ENCODE measurements at places on chromosomes 7 and 10.
A peak's percentile ranks its signal among the peaks of the same experiment; 100 is the strongest.

DNA sequence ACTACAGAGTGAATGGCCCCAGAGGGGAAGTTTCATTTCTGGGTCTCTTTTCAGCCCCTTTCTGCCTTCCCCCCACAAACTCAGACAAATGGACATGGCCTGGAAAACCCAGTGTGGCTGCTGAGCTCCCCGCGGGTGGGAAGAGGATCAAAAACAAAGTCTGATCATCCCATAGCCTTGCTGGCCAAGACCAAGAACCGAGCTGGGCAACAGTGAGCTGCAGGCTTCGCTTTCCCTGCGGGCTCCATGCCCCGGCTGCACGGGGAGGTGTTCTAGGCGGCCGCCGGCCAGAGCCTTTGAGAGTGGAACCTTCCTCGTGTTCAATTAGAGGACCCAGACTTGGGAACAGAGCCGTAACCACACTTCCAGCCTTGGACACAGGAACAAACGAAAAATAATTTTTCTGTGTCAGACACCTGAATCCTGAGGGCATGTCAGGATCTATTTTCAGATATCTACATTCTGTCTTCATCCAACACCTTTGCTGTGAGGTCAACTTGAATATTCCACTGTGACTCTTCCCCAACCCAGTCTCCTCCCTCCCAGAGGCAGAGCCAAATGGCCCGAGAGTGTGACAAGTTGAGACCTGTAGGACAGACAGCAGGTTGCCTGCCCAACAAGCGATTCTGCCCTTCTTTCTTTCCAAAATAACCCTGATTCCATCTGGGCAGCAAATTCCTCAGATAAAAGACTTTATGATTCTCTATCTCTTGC is 26.0 kb downstream of the WDR86 start:
- DNase-seq: no peak

DNA sequence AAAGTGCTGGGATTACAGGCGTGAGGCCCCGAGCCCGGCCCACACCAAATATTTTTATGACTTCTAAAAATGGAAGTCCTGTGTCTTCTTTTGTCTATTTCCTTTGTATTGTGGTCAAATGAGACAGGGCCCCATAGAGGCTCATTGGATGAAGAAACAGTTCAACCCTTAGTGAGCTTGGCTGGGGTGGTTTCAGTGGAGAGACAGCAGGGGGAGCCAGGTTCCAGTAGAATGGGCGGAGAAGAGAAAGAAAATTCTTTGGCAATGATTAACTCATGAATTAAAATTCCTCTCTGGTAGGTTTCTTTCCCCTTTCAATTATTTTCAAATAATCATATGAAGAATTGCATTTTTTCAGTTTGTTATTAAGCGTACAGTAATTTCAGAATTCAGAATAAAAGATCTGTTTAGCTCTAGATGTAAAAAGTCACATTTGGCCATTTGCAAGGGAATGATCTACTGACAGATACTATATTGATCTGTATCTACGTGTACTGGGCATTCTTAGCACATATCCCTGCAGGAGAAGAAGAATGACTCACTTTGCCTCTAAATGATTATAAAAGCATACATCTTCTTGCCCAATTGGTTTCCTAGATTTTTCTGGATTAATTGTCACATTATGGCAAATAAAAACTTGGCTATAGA is 43.2 kb downstream of the PNLIPRP3 start:
- DNase-seq: peak; percentile 40

DNA sequence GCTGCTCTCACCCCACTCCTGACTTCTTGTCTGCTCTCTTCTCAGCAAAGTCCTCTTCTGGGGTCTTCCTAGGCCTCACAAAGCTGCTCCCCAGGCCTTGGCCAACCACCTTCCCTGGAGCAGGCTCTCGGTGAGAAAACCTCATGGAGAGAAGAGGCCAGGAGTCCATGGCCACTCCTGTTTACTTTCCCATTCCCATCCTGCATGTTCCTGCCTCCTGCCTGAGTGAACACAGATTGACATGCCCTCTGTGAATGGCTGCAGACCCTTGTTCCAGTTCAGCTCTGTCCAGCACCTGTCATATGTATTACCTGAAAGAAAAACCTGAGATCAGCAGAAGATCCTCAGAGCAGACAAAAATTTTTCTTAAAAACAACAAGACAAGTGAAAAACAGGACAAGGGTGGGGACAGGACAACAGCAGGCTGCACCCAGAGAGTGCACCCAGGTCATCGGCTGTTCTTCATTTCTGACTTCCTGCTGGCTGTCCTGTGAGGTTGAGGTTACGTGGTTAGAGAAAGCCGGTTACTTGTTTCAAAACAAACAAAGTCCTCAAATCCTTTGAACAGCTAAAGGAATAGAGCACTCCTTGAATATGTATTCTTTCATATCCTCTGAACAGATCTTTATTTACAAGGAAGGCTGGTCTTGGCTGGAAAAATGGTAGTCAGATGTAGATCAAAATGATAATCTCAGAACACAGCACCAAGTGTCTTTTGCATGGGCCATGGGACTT is 34.0 kb upstream of the DLD start:
- no peak for DNase-seq

DNA sequence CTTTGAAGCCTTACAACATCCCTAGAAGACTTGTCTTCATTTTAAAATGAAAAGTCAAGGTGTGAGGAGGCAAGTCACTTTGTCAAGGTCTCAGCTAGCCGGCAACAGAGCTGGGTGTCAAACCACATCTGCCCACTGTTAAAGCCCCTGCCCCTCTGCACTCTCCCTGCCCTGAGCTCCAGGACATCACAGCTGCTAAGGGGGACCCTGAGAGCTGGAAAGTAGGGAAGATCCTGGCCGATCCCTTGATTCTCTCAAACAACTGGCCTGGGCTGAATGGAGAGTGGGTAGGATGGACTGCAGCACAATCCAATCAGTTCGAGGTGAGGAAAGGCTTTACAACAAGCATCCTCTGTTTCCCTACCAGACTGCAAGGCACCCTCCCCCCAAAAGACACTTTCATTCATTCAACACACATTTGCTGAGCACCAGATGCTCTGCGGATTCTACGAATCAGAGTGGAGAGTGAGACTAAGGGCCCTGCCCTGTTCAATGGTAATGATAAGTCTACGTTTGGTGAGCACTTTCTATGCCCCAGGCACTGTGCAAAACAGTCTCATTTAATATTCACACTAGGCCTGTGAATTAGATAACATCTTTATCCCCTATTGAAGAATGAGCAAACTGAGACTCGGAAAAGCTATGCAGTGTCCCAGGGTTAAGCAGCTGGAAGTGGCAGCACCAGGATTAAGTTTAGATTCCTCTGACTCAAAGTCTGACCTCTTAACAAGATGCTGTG is 148.1 kb downstream of the HERPUD2 start:
- no peak for DNase-seq

GRCh38 chr7:35624299-35625186 is 70.4 kb downstream of the HERPUD2 start:
- peak; percentile 50 for DNase-seq

- no peak for DNase-seq
These were observed 96.9 kb downstream of the IQUB start for GRCh38 chr7:123437447-123437995.

DNA sequence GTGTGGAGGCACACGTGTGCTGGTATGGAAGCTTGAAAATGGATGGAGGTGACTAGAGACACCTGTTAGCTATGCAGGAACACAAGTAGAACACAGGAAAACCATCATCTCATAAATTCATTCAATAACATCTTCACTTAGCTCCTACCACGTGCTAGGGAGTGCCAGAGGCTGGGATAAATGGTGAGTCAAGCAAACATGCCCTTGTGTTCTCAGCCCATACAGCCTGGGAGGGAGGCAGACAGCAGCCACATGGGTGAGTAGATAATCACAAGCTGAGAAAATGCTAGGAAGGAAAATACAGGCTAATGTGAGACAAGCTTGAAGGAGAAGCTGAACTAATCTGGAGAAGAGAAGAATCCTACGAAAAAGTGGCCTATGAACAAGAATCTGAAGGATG is 468.0 kb upstream of the ZMIZ1 start:
- no peak for DNase-seq

- DNase-seq: no peak
These were observed 338.9 kb downstream of the WDR37 start for GRCh38 chr10:1395025-1395480.

GRCh38 chr10:35705051-35705450 is 63.0 kb upstream of the FZD8 start:
- DNase-seq: no peak

GRCh38 chr10:130300608-130301020 is 164.4 kb downstream of the GLRX3 start:
- no peak for DNase-seq

DNA sequence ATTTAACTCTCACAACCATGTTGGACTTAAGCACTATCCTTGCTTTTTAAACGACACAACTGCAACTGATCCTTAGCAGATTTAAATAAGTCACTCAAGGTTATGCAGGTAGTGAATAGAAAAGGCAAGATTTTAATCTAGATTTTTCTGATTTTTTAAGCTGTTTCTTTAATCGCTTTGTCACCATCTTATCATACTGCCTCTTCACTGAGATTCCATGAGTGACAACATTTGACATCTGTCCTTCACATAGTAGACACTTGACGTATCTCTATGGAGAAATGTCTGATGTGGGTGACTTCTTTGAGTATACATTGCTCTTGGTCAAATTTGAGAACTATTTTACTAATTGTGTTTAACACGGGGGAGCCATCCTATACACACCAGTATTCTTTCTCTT is 839.7 kb downstream of the GATA3 start:
- no peak for DNase-seq

- DNase-seq: no peak
These were observed 10.3 kb downstream of the ZNF775 start for GRCh38 chr7:150389532-150389816.

- DNase-seq: peak; percentile 50
These were observed 9.6 kb upstream of the C10orf105 start for GRCh38 chr10:71729161-71729636.

GRCh38 chr7:25408012-25408687 is 179.9 kb upstream of the NPVF start:
- no peak for DNase-seq

DNA sequence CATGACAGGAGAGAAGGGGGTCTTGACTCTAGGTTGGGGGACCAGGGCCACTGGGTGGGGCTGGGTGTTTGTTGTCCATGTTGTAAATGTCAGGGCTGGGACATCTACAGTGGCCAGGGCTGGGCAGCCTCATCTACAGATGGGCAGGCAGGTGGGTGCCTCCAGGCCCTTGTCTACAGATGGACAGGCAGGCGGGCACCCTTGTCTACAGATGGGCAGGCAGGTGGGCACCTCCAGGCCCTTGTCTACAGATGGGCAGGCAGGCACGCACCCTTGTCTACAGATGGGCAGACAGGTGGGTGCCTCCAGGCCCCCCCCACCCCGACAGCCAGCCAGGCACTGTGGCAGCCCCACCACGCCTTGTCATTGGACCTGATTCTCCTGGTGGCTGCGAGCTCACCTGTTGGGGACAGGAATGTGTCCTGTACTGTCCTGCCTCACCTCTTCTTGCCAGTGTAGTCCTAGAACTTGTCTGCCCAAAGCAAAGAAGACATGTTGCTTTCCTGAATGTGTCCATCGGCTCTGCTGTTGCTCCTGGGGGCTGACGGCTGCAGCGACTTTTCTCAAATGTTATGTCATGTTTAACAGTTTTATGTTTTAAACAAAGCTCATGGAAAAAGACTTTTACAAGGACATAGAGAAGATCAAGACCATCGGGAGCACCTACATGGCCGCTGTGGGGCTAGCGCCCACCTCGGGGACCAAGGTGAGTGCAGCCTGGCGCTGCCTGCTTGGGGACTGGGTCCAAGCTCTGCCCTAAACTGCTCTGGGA is 129.9 kb downstream of the ADCY1 start:
- no peak for DNase-seq

DNA sequence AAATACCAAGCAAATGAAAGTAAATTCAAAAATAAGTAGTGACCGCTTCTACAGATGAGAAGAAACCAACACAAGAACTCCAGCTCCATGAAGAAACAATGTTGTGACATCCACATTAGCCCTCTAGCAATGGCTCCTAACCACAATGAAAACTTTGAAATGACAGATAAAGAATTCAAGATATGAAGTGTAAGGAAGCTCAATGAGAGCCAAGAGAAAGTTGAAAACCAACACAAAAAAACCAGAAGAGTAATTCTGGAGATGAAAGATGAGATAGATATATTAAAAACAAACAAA is 68.2 kb upstream of the DDC start:
- no peak for DNase-seq

DNA sequence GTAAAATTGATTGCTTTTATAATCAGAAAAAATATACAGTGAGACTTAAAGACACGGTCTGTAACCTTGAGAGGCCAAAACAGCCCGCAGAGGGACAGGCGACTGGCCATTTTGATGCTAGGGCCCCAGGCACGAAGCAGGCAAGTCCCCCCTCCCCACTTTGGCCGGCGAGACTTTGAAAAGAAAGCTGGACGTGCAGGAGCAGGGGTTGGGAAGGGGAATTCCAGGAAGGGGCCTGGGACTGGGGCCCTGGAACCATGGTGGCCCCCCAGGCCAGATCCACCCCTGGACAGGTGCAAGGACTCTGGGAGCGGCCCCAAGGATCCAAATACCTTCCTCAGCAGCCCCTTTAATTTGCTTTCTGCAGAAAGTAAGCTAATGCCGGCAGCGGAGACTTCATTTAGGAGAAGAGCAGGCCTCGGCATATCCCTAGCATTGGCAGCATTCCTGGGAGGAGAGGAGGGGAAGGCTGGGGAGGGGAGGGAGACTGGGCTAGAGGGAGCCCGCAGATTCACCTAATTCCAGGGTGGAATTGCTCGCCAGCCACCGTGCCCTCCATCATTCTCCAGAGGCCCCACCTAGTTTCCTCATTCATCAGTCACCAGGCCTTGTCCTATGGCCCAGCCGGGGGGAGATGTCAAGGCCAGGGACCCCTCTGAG is 24.9 kb upstream of the TNRC18 start:
- no peak for DNase-seq

DNA sequence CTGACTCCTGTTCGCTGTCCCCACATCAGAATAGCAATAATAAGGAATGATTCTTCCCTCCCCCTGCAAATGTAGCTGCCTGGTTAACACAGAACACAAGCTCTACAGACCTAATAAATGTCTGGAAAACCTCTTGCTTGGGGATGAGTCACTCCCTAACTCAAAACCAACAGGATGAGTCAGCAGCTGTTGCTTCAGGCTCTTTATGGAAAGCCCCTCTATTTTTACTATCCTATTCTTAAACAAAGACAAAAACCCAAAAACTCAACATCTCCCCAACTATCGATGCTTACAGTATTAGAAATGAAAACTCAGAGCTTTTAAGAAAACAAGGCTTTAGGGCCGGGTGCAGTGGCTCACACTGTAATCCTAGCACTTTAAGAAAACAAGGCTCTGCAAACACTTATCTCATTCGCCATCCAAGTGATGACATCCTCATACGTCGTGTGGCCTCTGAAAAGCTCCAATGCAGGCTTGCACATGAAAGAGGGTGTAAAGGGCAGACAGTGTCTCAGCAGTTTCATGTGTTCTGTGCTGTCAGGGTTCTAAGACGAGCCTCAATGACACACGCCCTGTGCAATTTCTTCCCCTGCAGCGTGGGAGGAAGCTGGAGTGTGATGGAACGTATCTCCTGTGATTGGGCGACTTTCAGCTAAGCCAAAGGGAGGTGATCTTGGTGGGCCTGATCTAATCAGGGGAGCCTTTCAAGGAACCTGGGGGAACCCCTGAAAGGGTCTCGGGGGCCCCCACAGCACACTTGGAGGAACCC is 70.1 kb downstream of the AMZ1 start:
- peak; percentile 82 for DNase-seq
